ENCODE measurements at places on chromosomes 2 and 18. TPM values are rescaled to one million over a fixed set of nuclear protein-coding genes. Genes with fewer than 3 reads are reported as not detected.

TEKT4 gene
- not detected for total RNA-seq

DNA sequence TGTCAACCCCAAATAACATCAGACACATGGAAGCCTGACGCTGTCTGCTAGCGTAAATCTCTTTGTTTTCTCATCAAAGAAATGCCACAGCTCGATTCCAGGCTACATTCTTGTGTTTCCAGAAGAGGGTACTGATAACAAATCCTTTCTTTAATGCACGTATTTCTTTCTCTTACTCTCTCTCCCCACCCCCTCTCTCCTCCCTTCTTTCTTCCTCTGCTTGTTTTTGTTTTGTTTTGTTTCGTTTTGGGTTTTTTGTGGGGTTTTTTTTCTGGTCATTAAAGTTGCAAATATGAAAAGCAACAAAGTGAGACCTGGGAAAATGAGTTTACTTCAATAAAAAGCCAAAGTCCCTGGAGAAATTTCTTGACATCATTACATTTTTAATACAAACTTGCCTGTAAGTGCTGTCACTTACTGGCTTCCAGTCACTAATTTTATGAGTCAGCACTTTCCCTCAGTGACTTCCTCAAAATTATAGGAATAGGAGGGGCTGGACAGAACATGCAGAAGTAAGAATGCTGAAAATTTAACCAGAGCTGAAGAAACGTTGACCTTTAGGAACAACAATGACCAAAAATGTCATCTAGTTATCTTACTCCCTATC lies 106.7 kb upstream of the NABP1 start:
- peak; percentile 82 for DNase-seq

DNA sequence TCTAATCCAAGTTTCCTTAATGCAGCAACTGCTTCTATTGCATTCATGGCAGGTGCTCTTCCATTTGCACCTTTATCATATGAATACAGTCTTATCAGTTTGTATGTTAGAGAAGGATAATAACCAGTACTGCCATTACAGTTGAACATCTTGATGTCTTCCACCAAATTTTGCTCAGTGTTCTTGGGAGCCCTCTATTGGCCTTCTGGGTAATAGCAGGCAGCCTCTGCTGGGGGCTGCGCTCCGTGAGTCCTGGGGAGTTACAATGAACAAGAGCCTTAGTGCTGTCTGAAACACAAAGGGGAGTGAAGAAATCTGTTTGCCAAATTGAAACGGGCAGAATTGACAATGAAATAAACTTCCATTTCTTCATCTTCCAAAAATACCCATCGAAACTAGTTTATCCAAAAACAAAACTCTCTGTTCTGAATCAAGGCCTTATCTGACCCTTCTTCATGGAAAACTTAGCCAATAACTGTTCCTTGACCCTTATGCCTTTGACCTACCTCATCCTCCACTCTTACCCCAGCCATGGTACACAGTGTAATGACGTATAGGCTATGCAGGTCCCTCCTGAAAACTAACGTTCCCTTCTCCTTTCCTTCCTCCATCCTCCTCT lies 79.9 kb downstream of the ALK start:
- DNase-seq, result peak; percentile 20

- DNase-seq, result no peak
Observed at GRCh38 chr2:202808754-202809153, 62.8 kb downstream of the ICA1L start.

GRCh38 chr2:181789827-181790448 lies 101.6 kb upstream of the ITPRID2 start:
- DNase-seq, result no peak

- no peak for DNase-seq
Observed at GRCh38 chr2:224969633-224970260, 72.5 kb downstream of the DOCK10 start.

All from M059J (cell line).